Left cardiac atrium (tissue), 4 donors: ENCODE measurements at places on chromosomes 2 and 18.

- DNase-seq: peak; percentile 74
Measured at GRCh38 chr2:1628893-1629292, 115.4 kb downstream of the PXDN start.

DNA sequence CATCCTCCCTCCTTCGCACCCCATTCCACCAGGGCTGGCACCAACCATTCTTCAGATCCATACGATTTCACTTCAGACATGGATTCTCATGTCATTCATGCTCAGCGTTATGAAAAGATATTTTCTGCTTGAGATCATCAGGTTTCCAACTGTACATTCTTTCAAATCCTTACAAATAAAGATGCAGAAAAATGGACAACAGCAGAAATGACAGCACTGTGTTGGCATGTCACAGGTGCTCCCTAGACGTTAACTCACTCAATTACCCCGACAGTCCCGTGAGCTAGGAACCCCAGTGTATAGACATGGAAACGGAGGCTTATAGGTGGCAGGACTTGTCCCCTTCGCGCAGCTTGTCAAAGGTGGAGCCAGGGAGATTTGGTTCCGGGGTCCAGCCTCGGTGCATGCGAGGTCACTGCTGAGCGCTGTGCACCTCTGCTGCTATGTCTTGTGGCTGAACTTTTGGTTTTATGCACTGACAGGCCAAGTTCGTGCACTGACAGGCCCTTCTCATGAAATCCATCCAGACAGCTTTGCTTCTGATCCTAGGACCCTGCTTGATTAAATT lies 17.7 kb downstream of the FHL2 start:
- DNase-seq: no peak

GRCh38 chr2:171706152-171706803 lies 19.0 kb downstream of the DYNC1I2 start:
- DNase-seq: no peak

DNA sequence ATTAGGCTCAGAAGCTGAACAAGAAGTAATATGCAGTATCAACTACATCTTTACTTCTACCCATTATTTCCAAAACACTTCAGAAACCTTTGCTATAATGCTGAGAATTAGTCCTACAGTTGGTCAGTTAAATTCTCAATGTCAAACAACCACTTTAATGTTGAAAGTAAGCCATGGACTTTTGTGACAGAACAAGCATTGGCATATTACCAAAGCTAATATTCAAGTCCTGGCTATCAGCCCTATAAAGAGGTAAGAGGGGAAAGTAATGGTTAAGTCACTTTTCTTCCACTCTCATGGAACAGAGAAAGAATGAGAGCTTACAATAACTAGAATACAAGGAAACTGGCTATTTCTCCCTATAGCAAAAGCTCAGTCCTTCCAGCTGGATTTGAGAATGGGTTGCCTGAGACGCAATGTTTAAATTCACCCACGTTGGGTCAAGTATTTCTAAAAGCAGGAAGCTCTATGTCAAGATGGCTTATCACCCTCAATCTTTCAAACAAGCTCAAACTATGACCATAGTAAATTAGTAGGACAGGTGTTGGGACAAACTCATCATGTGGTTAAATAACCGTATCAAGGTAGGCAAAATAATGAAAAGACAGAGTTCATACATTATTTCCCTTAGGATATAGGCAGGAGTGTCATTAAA lies 31.4 kb upstream of the MFSD6 start:
- DNase-seq: no peak

GRCh38 chr2:120820953-120821279 lies 85.2 kb downstream of the GLI2 start:
- DNase-seq: peak; percentile 41

DNA sequence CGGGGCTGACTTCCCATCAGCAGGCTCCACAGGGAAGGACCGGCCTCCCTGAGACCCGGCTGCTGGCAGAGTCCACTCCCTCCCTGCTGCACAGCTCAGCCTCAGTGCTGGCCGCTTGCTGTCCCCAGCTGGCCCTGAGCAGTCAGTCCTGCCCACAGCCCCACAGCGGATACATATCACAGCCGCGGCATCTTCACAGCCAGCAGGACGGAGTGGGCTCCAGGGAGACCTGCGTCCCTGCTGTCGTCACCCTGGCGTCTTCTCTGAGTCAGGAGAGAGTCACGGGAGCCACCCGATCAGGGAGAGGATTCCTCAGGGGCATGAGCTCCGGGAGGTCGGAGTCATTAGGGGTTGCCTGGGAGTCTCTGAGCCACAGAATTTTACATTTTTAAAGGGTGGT lies 13.1 kb upstream of the SNTG2 start:
- no peak for DNase-seq

- DNase-seq: peak; percentile 25
Measured at GRCh38 chr2:200609028-200609614, 23.3 kb downstream of the AOX1 start.

GRCh38 chr2:216429428-216429827 lies 17.1 kb downstream of the SMARCAL1 start:
- DNase-seq: no peak
